ENCODE measurements at places on chromosomes 1 and 21.

DNA sequence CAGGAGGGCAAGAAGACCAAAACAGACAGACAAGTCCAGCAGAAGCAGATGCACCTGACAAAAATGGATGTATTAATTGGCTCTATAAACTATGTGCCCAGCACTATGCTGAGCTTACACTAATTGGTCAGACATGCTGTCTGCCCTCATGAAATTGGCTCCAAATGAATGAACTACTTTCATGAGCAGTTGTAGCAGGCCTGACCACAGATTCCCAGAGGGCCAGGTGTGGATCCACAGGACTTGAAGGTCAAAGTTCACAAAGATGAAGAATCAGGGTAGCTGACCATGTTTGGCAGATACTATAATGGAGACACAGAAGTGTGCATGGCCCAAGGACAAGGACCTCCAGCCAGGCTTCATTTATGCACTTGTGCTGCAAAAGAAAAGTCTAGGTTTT lies 14.5 kb downstream of the SLAMF7 start:
- DNase-seq = no peak

GRCh38 chr1:109502364-109502851 lies 7.1 kb downstream of the AMIGO1 start:
- no peak for DNase-seq

DNA sequence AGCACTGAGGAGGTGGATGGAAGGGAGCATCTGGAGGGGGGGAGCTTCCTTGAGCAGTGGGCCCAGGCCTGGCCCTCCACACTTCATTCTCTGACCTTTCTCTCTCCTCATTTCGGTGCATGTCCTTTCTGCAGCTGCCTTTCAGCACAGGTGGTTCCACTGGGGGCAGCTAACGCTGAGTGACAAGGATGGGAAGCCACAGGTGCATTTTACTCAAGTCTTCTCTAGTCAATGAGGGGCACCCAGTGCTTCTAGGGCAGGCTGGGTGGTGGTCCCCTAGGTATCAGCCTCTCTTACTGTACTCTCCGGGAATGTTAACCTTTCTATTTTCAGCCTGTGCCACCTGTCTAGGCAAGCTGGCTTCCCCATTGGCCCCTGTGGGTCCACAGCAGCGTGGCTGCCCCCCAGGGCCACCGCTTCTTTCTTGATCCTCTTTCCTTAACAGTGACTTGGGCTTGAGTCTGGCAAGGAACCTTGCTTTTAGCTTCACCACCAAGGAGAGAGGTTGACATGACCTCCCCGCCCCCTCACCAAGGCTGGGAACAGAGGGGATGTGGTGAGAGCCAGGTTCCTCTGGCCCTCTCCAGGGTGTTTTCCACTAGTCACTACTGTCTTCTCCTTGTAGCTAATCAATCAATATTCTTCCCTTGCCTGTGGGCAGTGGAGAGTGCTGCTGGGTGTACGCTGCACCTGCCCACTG lies 43.2 kb downstream of the YARS1 start:
- DNase-seq = no peak

GRCh38 chr1:27349784-27350662 lies 8.2 kb downstream of the SYTL1 start:
- DNase-seq = no peak

DNA sequence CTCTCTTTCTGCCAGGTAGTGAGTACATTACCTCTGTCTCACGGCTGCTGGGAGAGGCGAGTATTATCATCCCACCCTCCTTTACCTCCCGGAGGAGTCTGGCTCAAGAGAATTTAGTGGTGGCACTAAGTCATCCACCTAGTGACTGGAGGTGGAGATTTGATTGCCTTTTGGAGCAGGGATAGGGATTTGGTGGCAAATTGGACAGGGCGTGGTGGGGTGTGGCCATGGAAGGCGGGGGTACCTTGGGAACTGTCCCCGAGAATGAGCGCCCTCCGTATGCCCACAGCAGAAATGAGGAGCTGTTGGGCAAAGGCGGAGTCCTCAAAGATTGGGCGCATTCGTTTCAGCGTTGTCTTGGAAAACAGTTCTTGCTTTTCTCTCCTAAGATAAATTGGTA lies 32.1 kb upstream of the HMGN1 start:
- DNase-seq = no peak

All from stimulated activated CD8-positive, alpha-beta memory T cell treated with anti-CD3 and anti-CD28 coated beads, Interleukin-4, amount 100 ng/mL, for 1 hour (primary cell).